ENCODE measurements at places on chromosomes 11 and 22. TPM values are rescaled to one million over a fixed set of nuclear protein-coding genes. Genes with fewer than 3 reads are reported as not detected.

- DNase-seq: no peak
These were observed 17.5 kb downstream of the EXT2 start for GRCh38 chr11:44113018-44113417.

DNA sequence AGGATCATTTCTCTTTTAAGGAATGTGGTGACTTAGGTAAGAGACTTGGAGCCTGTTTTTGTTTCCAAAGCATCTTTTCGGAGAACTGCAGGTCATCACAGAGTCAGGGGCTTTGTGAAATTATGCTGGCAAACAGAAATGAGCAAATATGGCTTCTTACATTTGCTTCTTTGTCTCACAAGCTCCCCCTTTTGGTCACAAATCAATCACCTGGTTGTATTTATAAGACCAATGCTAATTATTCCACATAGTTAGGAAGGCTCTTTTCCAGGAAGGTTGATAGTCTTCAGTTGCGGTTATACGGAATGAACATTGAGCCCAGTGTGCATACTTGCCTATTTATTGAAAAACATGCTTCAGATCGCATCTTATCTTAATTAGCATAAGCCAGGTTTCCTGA lies 34.6 kb upstream of the CEP126 start:
- no peak for DNase-seq

DNA sequence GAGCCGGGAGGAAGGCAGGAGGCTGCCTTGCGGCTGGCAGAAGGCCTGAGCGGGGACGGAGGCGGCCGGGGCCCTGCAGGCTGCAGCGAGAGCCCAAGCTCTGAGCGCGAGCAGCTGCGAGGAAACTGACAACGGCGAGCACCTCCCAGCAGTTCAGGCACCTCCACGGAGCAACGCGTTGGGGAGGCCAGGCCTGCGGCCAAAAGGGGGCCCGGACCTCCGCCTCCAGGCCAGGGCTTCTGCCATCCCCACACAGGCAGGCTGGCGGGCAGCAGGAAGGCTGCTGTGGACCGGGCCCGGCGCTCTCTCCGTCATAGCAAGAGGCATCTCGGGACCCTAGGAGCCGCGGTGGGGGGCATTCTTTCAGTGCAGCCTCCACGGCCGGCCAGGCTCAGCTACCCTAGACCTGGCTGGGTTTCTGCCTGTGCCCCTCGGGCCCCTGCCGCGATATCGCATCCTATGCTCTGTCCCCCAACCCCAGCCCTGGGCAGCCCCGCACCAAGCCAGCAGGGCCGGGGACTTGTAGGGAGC lies 22.9 kb upstream of the SLC22A12 start:
- peak; percentile 62 for DNase-seq

GRCh38 chr22:24486501-24486921 lies 8.6 kb upstream of the UPB1 start:
- no peak for DNase-seq

- no peak for DNase-seq
These were observed 6.8 kb upstream of the TPBGL start for GRCh38 chr11:75233754-75234172.

DNA sequence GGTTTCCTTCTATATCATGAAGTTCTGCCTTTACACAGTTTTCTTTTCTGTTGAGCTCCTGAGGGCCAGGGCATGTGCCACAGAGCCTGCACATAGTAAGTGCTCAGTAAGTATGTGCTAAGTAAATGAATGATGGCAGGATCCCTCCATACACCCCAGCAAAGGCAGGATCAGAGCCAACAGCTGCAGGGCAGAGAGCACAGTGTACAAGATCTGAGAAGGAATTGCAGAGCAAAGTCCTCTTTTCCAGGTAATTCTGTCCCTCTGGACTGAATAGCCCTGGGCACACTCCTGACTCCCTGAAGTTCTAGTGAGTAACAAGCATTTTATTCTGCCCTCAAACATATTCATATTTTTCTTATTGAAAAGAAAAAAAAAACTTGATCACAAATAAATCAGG lies 117.7 kb downstream of the GALNT18 start:
- DNase-seq: no peak

DNA sequence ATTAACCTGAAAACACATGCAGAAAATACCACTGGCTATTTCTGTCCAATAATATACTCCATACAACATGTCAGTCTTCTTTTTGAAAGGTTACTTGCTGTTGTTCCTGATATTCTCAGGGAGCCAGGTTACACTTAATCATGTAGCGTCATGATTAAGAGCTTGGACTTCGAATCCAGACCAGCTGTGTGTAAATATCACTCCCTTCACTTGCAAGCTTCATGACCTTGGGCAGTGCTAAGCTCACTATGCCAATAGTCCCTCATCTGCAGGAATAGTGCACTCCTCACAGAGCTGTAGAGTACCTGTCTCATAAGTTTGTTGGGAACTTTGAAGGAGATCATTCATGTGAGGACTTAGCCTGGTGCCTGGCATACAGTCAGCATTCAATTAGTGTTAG lies 1.9 kb downstream of the HTR3B start:
- no peak for DNase-seq

DNA sequence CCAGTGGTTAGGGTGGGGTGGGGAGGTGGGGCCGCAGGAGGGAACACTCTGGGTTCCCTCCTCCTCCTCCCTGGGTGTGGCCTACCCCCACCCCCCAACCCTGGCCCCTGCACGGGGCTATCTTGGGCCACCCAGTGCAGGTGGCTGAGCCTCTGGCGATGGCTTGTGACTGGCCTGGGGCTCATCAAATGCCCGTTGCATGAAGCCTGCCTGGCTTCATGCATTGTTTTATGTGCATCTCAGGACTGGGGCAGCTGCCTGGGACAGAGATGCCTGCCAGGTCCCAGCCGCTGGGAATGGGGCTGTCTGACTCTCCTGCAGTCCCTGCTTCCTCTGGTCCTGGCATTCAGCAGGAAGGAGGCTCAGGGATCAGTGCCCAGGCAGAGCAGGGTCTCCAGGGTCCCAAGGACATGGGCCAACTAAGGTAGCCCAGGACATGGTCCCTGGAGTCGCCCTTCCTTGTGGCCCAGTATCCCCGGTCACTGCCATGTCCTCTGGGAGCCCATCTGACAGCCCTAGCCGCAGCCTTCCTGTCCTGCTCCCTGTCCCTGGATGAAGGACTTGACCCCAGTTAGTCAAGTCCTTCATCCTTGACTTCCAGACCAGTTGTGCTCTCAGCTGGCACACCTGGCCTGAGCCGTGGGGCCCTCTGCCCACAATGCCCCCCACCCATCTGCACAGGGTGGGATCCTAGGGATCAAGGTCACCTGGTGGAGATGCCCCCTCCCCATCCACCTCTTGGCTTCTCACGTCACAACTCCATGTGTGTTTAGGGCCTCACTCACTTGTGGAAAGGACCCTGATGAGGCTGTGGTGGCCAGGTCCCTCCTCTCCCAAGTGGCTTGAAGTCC lies 112.1 kb upstream of the FGF3 start:
- peak; percentile 51 for DNase-seq

- no peak for DNase-seq
These were observed 10.3 kb upstream of the PHF21B start for GRCh38 chr22:45019861-45020655.

- no peak for DNase-seq
These were observed 28.5 kb upstream of the CARD16 start for GRCh38 chr11:105073456-105074165.

DNA sequence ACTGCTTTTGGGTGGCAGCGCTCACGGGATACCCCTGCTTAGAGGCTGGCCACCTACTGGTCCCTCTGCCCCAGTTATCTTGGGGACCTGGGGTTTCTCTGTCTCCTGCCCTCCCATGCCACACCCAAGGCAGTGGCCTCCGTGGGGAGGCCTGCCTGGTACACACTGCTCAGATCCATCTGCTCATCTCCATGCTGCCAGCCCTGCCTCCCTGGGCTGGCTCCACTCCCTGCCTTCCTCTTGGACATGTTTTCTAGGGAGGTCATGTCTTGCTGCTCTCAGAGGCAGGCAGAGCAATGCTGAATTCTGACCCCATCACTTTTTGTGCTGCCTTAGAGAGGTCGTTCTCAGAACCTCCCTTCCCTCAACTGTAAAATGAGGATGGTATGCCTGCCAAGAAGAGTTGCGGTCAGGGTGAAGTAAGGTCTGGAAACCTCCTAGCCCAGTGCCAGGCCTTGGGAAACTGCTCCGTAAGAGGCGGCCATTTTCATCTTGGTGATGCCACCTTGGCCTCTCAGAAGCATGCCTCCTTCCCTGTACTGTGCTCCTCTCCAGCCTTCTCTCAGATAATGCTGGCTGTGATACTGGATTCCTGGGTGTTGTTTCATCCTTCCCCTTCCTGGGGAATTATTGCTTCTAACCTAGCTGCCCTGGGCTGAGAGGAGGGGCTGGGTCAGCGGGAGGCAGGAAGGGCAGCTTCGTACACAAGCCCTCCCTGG lies 186.4 kb upstream of the ZBED5 start:
- DNase-seq: no peak

GRCh38 chr11:108983636-108984420 lies 319.0 kb downstream of the DDX10 start:
- no peak for DNase-seq

GRCh38 chr11:59429924-59430516 lies 3.8 kb upstream of the OR5A2 start:
- DNase-seq: no peak

DNA sequence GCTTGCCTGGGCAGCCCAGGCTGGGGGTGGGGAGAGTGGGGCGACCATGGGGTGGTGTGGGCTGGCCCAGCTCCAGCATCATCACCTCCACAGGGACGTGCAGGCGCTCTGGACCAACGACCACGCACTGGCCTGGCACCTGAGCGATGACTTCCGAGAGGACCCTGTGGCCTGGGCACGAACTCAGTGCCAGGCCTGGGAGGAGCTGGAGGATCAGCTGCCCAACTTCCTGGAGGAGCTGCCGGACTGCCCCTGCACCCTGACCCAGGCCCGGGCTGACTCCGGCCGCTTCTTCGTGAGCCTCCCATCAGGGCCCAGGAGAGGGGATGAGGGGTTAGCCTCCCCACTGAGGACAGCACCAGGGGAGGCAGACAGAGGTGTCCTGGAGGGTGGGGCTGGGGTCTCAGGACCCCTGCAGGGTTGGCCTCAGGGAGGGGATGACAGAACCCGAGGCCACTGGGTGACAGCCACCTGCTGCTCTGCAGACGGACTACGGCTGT lies 3.8 kb downstream of the SUSD2 start:
- DNase-seq: no peak

GRCh38 chr11:81907996-81908395 lies 825.7 kb downstream of the FAM181B start:
- no peak for DNase-seq

DNA sequence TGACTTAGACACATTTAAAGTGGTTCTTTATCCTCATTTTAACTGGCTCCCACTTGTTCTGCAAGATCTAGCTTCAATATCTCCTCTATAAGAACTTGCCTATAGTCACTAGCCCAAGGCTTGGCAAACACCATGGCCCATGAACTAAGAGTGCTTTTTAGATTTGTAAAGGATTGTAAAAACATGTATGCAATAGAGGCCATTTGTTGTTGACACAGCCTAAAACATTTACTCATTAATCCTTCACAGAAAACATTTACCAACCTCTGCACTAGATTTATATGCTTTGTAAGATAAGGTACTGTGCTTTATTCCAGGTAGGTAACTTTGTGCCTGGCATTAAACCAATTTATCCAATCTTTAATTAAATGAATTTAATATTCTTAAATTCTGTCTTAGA lies 5.5 kb downstream of the HYLS1 start:
- no peak for DNase-seq

GRCh38 chr11:64787526-64788320 lies 9.4 kb upstream of the SF1 start:
- peak; percentile 90 for DNase-seq

- no peak for DNase-seq
These were observed 68.3 kb upstream of the TSPAN18 start for GRCh38 chr11:44658506-44658850.

Gene INS
- total RNA-seq: 1.3 TPM

Gene SNX32
- not detected for total RNA-seq

Gene CCDC87
- 0.49 TPM for total RNA-seq

Gene TRIM48
- total RNA-seq: not detected

Gene GRAP2
- 35.1 TPM for total RNA-seq

Gene RTN4R
- 10.1 TPM for total RNA-seq

Gene GRAMD1B
- total RNA-seq: 12.2 TPM

Gene ARHGEF17
- total RNA-seq: 48.5 TPM

Gene USP2
- 0.74 TPM for total RNA-seq

Gene B3GAT1
- 1.5 TPM for total RNA-seq

Gene FDXACB1
- total RNA-seq: 3.7 TPM

Gene MYEOV
- 0.52 TPM for total RNA-seq

Gene MOGAT2
- not detected for total RNA-seq

Gene IFITM10
- 41.6 TPM for total RNA-seq

Gene BTBD18
- not detected for total RNA-seq
